OCI-LY7 (cell line): ENCODE measurements at places on chromosomes 7 and 10.

DNA sequence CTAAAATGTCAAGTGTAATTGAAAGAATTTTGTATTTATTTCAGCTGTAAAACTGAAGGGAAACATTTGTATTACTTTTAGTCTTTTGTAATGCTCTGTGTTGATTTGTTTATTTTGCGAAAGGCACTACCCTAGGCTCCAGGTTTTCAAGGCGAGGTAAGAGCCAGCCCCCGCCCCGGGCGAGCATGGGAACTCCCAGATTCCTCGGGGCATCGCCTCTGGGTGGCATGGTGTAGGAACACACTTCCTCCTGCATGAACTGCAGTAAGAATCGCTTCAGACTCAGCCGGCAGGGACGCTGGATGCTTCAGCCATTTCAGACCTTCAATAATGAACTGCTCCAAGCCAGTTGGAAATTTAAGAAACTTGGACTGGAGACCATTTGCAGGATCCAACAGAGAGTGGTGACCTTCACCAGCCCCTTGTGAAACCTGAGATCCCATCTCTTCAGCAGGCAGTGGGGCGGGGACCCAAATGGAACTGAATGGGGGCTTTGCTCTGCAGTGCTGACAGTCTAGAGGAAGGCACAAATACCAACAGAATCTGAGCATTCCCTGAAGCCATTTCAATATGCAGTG lies 544.3 kb upstream of the MGMT start:
- DNase-seq = no peak

DNA sequence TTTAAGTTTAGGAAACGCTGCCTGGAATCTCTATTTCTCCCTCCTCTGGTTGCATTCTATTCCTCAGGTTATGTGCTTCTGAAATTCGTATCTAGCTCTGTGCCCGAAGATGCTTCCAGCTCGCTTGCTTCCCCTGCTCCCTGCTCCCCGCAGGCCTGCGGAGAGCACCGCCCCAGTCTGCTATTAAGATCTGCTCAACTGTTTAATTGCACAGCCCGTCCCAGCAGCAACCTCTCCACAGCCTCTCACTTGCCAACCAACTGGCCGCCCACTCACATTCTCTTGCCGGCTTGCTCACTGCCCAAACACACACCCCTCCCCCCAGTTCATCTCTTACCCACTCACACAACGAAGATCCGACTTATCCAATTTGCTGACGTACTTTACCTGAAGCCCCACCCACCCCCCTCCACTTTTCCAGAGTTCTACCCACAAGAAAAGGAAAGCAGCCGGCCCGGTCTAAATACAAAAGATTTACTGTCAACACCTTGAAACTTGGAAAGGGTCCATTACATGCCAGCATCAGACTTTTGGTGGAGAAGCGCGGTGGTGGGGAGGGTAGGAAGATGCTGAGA lies 167.3 kb upstream of the KLF14 start:
- no peak for DNase-seq

DNA sequence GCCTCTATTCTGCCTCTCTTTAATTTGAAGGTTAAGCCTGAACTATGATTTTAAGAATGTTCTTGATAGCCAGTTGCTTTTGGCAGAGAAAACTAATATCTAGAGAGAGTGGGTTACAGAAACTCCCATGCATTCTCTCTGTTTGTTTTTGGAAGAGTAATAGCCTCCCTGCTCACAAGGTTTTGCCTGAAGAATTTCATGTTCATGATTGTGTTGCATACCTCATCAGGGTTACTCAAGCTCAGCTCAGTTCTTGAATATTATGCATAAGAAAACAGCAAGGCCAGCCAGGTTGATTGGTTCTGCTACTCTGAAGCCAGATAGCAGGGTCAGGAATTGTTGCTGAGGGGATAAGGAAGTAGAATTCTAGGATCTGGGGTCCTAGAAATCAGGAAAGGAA lies 137.4 kb downstream of the MDFIC start:
- DNase-seq = no peak

DNA sequence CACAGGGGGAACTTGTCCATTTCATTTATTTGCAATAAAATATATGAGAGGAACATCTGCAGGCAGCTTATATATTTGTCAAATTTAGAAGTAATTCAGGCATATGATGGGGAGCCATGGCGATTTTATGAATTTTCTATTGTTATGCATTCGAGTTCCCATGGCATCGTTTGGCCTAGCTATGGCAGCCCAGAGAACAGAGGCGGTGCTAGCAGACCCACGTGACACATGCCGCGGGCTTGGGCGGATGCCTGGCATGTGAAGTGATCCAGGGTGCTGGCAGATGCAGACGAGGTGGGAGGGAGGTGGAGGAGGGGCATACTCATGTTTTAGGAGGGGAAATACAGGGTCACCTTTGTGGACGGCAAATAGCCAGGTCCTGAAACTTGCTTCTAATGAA lies 560.0 kb upstream of the GALNT17 start:
- DNase-seq = no peak

GRCh38 chr10:43115881-43116595 lies 22.2 kb upstream of the CSGALNACT2 start:
- DNase-seq = no peak

DNA sequence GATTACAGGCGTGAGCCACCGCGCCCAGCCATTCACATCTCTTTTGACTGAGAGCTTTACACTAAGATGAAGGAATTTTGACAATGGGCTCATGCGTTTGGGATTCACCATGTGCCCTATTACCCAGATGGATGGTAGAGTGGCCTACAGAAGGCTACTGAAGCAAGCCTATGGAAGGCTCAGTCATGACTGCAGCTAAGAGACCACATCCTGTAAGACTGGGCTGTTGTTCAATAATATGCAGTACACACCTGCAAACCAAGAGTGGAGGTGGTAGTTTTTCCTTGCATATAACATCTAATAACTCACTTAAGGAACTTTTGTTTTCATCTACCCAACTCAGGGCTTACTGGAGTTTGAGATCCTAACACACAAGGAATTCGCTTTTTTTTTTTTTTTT lies 6.1 kb upstream of the WIPI2 start:
- DNase-seq = no peak

DNA sequence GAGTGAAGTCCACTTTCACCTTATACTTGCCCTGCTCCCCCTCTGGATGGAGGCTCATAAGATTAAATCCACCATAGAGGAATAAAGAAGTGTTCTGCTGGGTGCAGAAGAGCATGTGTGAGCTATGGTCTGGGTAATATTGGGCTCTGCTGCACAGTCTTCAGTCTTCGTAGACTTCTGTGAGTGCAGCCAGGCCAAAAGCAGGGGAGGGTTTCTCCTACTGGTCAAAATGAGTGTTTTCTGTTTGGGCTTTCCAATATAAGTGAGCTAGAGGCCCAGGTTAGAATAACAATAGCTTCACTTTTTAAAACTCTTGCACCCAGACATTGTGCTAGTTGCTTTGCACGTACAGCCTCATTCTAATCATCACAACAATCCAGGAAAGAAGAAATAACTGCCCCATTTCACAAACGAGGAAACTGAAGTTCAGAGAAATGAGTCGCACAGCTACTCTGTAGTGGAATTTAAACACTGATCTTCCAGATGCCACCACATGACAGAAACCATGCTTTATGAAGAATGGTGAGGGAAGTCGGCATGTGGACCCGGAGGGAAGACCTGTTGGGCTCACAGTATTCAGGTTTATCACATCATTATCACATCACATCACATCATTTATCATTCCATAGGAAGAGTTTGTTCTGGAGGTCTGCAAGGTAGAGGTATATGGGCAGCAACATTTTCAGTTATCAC lies 23.8 kb upstream of the MSMB start:
- no peak for DNase-seq

- DNase-seq = no peak
These were observed 8.6 kb downstream of the LIPA start for GRCh38 chr10:89242840-89243568.

GRCh38 chr10:667096-667495 lies 22.4 kb downstream of the DIP2C start:
- no peak for DNase-seq

GRCh38 chr10:111137587-111137986 lies 60.8 kb downstream of the ADRA2A start:
- no peak for DNase-seq

DNA sequence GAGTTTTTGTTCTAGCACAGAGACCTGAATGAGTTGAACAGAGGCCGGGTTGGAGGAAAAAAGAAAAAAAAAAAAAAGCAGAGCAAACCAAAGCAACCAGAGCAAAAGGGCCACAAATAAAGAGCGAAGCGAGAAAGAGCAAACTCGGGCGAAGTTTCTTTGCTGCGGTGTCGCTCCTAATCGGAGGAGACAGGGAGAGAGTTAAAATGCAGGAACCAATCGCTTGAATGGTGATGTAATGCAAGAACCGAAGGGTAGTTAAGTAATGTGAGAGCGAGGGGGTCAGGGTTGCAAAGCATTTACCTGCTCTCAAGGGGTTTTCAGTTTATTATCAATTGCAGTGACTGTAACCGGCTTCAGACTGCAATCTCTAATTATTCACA lies 271.7 kb downstream of the TRIL start:
- DNase-seq = no peak

- DNase-seq = no peak
These were observed 129.1 kb downstream of the USP6NL start for GRCh38 chr10:11482306-11482705.

DNA sequence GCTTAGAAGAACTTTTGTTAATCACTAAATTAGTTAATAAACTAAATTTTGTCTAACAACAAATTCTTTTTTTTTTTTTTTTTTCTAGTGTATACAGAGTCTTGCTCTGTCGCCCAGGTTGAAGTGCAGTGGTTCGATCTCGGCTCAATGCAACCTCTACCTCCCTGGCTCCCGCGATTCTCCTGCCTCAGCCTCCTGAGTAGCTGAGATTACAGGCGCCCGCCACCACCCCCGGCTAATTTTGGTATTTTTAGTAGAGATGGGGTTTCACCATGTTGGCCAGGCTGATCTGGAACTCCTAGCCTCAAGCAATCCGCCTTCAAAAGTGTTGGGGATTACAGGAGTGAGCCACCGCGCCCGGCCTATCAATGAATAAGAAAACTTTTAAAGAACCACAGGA lies 1.1 kb upstream of the IQUB start:
- no peak for DNase-seq

DNA sequence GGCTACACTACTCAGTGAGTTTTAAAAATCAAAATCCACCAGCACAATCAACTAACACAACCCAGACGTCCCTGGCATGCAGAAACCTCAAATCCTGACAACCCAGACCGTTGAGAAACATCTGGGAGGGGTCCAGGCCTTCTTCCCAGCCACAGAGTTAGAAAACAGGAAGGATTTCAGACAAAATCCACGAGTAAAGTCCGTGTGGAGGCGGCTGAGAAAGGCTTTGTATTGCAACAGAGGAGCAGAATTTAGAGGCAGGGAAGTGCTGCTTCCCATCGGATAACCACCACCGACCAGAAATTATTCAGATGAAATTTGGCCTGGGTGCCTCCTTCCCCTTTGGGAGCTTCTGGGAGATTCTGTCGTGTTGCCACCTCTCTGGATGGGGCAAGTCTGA lies 61.5 kb downstream of the TNS3 start:
- no peak for DNase-seq

GRCh38 chr7:6542368-6542767 lies 8.9 kb downstream of the GRID2IP start:
- no peak for DNase-seq

DNA sequence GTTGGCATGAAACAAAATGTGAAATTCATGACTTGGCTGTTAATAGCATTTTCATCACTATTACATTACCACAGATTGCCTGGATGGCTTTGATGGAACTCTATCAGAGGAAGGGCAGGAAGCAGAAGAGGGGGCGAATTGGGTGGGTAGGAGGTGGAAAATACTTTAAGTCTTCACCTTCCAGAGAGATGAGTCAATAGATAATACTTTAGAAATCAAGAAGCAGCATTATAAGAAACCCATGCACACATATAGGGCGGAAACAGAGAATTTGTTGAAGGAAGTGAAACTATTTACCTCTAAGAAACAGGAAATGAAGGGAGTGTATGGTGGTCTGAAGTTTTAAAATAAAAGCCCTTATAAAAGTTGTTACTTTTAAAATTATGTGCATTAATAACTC lies 152.1 kb upstream of the TARP start:
- DNase-seq = peak; percentile 31
